ENCODE measurements at places on chromosomes 5 and 9.

DNA sequence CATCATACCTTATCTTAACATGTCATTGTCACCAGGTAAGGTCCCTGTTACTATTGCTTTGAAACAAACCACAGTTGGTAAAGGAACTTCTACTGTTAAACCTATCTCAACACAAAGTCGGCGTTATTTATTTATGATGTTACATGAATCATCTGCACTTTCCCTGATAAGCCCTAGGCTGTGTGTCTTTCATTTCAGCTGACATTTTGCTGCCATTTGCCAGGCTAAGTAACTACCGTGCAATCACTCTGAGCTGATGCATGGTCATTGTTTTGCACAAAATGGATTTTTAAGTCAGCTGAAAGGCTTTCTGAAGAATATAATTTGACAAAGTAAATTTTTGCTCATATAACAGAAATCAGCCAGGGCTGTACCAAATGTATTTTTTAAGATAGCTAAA, 546.5 kb downstream of the ZNF608 start:
- DNase-seq, result no peak

- no peak for DNase-seq
Measured at GRCh38 chr5:14728459-14728938, 64.0 kb downstream of the OTULIN start.

DNA sequence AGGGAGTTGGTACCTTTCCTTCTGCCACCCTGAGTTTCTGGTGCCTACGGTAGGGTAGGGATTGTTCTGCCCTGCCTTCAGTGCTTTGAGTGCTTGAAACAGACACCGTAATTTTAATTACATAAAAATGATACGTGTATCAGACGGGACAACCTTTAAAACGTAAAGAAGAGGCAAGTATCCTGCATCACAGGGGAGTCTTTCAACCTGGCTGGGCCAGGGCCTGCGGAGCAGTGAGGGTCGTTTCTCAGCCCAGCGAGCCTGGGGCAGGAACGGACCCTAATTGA, 483 bp upstream of the DAB2IP start:
- DNase-seq, result no peak

GRCh38 chr5:135194573-135195269, 160.7 kb upstream of the PITX1 start:
- DNase-seq, result no peak

DNA sequence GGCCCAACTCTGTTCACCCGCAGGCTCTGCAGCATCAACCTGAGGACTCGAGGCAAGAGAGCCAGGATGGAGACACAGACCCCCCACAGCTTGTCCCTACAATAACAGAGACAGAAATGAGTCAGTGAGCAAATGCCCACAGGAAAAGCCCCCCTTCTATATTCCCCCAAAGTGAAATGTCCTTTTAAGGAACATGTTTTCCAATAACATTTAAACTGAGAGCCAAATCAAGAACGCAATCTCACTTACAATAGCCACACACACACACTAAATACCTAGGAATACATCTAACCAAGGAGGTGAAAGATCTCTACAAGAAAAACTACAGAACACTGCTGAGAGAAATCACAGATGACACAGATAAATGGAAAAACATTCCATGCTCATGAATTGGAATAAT, 49.0 kb downstream of the TEX10 start:
- no peak for DNase-seq

DNA sequence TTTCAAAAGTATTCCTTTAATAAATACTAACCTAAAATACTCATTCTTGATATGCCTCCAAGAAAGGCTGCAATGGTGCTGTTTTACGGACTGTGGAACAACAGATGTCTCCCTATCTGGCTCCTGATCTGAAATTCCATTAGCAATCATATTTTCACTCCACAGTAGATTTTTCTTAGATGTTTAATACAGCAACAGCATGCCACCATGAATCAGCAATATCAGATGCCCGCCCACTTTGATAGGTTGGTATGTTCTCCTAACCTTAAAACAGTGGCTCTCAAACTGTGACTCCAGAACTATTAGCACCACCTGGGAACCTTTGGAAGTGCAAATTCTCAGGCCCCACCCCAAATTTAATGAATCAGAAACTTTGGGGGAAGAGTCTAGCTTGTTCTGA, 110.2 kb downstream of the MLLT3 start:
- DNase-seq, result no peak

Data from GM12891 (cell line).